ENCODE measurements at places on chromosomes 7 and 10. TPM values are rescaled to one million over a fixed set of nuclear protein-coding genes. Genes with fewer than 3 reads are reported as not detected.

DNA sequence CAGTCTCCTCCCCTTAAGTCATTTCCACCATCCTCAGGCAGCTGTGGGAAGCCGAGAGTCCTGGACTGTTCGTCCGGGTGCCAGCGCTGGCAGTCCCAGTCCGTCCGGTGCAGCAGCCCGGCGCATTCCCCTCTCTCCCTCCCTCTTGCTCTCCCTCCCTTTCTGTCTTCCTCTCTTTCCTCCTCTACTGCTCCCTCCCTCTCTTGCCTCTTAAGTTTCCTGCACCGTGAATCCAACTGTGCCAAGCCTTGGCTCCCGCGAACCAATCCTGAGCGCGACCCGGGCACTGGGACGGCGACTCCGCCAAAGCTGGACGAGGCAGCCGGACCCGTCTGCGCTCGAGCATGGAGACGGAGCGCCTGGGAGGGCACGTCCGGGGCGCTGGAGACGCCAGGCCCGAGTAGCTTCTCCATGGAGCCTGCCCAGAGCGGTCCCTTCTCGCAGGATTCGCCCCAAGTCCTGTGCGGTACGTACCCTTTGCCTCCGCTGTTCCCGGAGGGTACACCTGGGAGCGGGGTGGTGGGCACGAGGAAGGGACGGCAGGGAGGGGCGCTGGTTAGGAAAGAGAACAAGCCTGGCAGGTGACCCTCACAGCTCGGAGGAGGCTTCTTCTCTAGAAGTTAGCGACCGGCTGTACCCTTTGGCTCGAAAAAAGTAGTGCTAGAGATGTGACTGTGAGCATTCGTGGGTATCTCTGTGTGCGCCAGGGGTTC is 1.0 kb downstream of the NXPH1 start:
- DNase-seq = no peak

DNA sequence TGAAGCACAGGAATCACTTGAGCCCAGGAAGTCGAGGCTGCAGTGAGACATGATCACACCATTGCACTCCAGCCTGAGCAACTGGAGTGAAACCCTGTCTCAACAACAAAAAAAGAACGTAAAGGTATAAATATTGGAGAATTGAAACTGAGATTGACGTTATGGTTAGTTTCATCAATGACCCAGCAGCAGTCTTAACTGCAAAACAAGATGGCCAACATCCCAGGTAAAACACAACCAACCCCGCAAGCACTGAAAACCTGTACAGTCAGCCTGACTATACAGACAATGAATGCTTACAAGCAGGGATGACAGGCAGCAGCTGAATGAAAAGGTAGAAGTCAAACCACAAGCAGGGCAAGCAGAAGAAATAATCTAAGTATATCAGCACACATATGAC is 34.7 kb downstream of the WAPL start:
- no peak for DNase-seq

DNA sequence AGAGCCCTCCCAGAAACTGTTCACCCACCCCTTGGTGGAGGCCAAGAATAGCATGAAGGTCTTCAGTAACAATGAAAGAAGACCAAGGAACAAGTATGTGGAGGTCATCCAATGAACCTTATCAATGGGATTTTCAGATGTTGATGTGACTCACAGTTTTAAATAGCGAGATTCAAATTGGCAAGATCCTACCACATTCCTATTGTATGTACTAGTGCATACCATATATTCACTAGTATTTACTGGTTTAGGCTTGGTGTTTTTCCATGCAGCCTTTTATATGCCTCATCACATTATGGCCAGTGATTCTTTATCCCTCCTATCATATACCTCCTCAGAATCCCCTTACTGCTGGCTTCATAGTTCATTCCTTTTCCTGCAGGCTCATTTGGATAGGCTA is 54.4 kb downstream of the ITGB8 start:
- peak; percentile 2 for DNase-seq

DNA sequence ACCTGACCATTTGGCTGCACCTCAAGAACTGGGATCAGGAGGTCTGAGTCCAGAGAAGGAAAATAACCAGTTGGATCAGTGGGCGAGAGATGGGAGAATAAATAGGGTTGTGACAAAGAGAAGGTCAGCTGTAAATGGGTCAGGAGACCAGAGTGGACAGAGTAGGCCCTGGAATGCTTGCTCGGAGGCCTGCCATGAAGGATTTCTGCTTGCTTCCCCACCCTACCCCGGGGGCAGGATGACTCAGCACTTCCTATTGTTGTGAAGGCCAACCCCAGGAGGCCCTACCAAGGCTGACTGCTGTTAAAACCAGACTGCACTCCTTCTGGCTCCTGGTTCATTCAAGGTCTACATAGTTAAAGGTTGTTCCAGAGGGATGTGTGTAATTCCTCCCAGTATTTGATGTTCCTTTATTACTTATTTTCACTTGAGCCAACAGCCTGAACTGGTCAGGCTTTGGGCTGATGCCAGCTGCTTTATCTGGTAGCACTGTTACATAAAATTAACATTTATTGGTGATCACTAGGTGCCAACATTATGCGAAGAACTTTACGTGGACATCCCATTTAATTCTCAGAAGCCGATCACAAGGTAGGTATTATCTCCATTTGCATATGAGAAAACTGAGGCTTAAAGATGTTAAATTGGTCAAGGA is 27.3 kb upstream of the IFRD1 start:
- peak; percentile 39 for DNase-seq

GRCh38 chr7:32631021-32631420 is 135.7 kb downstream of the AVL9 start:
- DNase-seq = no peak

DNA sequence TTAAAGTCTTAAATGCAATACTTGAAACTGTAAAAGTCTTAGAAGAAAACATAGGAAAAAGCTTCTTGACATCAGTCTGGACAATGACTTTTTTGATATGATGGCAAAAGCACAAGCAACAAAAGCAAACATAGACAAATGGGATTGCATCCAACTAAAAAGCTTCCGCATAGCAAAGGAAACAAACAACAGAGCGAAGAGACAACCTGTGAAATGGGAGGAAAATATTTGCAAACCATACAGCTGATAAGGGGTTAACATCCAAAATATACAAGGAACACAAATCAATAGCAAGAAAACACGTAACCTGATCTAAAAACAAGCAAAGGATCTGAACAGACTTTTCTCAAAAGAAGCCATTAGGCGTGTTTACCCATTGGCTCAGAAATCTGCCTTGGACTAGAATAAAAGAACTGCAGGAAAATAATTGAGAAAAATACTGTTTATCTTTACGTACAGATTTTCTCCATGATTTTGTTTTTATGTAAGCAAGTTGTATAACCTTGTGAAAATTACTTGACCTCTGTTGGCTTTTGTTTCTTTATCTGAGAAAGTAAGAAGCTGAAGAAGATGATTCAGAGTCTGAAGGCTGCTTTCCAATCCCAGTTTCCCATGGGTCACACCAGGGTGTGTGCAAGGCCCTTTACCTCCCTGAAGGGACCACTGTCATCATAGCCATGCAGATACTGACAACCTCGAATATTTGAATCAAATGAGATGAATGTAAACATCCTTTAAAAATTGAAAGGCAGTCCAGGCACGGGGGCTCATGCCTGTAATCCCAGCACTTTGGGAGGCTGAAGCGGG is 99.1 kb upstream of the LANCL2 start:
- DNase-seq = no peak

DNA sequence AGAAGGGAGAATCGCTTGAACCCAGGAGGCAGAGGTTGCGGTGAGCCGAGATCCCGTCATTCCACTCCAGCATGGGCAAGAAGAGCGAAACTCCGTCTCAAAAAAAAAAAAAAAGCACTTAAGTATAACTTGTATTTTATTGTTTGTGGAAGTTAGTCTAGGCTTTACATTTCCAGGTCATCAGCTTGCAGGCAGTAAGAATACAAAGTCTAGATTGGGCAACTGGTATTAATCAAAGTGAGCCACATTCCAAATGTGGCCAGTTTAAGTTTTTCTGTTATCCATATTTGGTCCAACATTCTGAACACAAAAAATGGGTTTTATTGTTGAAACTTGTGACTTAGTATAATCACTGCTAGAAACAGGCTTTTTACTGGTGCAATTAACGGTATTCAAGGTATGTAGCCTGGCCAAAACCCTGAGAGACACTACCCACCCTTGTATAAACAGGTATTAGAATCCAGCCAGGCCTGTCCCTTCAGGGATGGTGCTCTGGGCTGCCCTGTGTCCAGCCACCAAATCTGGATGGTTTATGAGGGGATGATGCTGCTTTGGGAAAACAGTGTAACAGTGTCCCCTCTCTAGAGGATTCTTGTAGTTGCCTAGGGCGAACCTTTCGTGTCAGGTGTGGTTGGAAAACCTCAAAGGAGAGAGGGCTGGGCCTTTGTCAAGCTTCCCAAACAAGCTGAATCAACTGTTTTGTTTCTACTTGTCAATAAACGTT is 122.1 kb upstream of the EFCAB10 start:
- no peak for DNase-seq

DNA sequence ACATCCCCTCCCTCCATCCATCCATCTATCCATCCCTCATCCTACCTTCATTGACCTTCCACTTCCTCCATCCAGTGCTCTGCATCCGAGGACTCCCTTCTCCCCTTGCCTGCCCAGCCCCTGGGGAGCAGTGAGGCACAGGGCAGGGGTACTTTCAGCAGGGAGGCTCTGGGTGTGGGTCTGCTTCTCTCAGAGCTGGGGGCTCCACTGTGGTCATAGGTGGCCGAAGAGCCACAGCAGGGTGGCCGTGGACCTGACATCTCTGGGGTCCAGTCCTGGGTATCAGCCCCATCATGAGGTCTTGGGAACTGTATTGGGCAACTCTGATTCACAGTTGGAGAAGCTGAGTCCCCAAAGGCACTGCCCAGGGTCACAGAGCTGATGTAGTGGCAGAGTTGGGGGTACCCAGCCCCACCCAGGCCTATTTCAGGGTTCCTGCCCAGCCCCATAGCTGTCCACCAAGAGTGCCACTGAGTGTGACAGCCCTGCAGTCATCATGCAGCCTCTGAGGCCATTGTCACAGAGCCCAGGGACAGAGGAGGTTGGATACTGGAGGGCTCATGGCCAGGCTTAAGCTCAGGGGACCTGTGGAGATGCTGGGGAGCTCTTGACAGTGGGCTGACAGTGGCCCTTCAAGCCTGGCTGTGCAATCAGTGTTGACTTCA is 35.3 kb upstream of the DPYSL4 start:
- DNase-seq = no peak

DNA sequence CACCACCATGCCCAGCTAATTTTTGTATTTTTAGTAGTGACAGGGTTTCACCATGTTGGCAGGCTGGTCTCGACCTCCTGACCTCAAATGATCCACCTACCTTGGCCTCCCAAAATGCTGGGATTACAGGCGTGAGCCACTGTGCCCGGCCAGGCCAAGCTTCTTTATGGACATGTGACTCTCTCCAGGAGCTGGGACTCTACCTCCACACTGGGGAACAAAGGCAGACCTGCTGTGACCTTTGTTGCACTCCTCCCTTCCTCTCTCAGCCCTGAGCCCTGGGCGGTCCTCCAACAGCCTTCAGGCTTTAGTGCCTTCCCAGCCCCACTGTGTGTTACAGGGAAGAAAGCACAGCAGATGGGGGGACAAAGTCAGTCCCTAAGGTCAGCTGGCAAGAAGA is 55.0 kb upstream of the DUSP5 start:
- DNase-seq = no peak

DNA sequence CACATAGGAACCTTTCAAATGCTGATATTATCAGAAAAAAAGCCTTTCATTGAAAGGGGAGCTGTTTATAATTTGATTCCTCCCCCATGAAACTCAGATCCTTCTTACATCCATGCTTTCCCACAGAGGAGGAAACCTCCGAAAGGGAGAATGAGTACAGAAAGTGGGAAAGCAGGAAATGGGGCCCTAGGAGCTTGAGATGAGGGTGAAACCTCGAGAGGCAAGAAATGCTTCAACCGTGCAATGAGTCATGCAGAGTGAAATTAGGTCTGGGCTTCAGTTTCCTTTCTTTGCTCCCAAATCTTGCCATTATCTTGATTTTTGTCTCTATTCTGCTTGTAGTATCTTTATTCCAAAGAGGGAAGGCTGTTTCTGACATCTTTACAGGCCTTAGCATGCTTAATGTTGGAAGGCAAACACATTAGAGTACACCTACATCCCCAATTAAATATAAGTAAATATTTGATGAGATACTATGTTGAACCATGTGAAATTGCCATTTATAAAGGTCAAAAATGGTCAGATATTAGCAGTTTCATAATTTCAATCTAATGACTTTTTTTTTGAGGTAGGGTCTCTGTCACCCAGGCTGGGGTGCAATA is 79.1 kb downstream of the NAMPT start:
- no peak for DNase-seq

GRCh38 chr7:1113548-1113885 is 25.6 kb downstream of the GPER1 start:
- DNase-seq = no peak

- no peak for DNase-seq
Observed at GRCh38 chr10:113620511-113620910, 43.3 kb downstream of the NRAP start.

DNA sequence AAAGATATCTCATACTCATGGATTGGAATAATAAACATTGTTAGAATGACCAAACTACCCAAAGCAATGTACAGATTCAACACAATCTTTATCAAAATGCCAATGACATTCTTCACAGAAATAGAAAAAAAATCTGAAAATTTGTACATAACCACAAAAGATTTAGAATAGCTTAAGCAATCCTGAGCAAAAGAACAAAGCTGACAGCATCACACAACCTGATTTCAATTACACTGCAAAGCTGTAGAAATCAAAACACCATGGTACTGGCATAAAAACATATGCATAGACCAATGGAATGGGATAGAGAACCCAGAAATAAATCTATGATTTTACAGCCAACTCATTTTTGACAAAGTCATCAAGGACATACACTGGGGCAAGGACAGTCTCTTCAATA is 130.0 kb upstream of the TMEM72 start:
- DNase-seq = no peak

DNA sequence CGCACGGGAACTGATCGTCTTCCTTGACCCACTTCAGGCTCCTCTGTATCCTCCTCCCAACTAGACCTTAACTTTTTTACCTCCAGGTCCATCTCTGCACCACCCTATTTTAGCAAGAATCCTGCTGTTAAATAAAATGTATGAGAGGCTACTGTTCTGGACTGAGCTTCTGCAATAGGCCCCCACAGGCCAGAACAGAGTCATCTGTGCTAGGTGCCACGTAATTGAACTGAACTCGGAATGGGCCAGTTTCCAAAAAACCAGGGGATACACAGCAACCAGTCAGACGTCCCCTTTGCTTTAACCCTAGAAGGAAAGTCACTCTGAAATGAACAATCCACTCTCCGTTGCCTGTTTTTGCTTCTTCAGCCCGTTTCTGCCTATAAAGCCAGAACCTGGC is 71.3 kb downstream of the CHST15 start:
- peak; percentile 38 for DNase-seq

DNA sequence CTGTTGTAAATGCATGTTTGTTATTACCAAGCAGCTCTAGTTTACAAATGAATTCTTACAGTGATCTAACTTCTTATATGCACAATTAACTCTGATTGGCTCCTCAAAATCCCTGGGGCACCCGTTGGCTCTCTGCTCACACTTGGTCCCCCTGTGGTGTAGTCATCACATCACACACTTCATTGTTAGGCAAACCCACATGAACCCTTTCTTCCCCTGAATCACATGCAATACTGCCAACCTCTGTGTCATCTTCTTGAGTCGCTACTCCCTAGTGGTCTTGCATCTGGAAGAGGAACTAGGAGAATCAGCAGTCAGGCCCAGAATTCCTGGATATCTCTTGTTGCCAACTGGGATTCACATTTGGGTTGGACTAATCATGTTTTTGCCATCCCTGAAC is 73.1 kb downstream of the CD36 start:
- peak; percentile 12 for DNase-seq

- no peak for DNase-seq
Observed at GRCh38 chr10:113987805-113988204, 55.9 kb upstream of the ADRB1 start.

UBN2 gene
- total RNA-seq = 20.0 TPM

MAT1A gene
- 0.31 TPM for total RNA-seq

SFXN3 gene
- total RNA-seq = 51.1 TPM

CALN1 gene
- total RNA-seq = 1.3 TPM

COPG2 gene
- total RNA-seq = 38.5 TPM

Data from tongue (tissue), 3 donors.